ENCODE measurements at places on chromosomes 1 and 21.
A peak's percentile ranks its signal among the peaks of the same experiment; 100 is the strongest.

DNA sequence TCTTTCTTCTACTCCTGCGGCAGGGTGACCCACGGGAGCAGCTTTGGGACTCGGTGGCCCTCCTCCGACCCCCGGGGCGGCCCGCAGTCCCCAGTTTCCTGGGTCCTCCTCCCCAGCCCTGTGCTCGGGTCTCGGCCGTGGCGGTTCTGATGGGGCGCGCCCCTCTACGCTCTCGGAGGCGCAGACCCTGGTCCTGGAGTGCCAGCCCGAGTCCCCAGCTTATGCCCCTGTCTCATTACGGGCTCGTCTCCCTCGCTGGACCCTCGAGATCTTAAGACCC is 430 bp downstream of the BTG2 start:
- DNase-seq, result no peak

DNA sequence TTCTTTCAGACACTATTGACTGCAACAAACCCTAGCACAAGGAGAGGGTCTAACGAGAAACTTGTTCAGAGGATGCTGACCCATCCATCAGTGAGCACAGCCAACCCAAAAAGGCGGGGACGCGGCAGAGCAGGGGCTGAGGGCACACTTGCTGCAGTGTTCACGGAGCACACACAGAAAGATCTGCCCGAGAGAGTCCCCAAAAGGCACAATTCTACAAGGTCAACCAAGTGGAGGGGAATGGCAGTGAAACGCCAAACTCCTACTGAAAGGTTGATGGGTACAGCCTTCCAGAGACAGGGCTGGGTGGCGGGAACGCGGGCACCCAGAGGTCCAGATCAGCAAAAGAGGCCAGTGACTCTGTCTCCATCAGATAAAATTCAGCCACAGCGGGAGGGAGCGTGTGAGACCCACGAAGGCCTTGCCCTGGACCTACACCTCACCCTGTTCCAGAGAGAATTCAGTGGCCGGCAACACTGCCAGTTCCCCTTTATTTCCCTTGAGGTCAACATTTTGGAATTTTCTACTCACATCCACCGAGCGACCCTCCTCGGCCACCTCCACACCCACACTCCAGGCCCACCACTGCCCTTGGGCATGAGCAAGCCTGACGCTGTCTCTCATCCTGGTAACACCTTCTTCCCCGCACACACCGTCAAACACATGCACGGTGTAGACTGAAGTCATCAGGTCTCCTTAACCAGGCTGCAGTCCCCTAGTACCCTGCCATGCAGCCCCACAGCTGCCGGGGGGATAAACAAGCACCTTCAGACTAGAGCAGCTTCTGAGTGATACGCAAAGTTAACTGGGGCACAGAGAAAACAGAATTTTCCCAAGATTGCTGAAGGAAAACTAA is 5.5 kb downstream of the GNG4 start:
- no peak for DNase-seq

DNA sequence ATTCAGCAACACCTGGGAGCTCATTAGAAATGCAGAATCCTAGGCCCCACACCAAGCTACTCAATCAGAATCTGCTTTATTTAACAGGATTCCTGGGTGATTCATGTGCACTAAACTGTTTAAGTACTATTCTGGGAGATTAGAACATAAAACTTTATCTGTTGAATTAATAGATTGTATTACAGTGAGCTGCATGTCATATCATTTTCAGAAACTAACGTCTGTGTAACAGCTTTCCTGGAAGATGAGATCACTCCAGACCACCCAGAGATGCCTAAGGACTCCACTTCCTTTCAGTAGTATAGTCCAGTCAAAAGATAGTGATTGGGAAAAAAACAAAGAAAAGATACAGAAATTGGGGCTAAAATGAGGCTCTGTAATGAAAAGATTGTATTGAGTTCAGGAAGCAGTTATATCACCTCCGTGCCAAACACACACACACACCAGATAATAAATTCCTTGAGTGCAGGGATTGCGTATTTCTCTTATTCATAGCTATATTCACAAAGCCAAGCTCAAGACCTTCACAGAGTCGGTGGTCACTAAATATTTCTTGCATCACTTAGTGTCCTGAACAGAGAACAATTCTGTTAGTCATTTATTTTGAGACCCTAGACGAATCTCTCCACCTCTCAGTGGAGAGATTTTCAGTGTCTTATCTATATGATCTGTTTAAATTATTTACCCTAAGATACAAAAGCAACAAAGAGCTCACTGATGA is 178.2 kb downstream of the DSCAM start:
- no peak for DNase-seq

- no peak for DNase-seq
These were observed 17.0 kb downstream of the ESPN start for GRCh38 chr1:6441586-6441985.

DNA sequence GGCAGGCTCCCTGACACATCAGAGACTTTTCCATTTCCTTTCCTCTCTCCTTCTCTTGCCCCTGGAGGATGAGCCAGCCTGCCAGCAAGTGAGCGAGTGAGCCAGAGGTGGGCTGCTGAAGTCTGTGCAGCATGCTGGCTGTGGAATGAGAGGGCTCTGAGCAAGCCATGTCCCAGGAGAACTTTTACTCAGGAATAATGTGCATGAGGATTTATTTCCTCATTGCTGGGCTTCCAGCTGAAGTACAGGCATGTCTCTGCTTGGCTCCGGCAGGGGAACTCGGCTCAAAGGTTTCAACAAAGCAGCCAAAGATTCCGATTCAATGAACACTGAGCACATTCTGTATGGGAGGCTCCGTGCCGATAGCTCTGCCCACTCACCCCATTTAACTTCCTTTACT is 43.7 kb downstream of the UBIAD1 start:
- DNase-seq, result no peak

DNA sequence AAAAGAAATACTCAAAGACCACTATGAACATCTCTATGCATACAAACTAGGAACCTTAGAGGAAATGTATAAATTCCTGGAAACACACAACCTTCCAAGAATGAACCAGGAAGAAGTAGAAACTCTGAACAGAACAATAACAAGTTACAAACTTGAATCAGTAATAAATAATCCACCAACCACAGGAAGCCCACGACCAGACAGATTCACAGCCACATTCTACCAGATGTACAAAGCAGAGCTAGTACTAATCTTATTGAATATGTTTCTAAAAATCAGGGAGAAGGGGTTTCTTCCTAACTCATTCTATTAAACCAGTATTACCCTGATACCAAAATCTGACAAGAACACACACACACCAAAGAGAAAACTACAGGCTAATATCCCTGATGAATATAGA is 263.8 kb downstream of the NCAM2 start:
- DNase-seq, result no peak

- no peak for DNase-seq
These were observed 49.3 kb upstream of the POU2F1 start for GRCh38 chr1:167171286-167171929.

DNA sequence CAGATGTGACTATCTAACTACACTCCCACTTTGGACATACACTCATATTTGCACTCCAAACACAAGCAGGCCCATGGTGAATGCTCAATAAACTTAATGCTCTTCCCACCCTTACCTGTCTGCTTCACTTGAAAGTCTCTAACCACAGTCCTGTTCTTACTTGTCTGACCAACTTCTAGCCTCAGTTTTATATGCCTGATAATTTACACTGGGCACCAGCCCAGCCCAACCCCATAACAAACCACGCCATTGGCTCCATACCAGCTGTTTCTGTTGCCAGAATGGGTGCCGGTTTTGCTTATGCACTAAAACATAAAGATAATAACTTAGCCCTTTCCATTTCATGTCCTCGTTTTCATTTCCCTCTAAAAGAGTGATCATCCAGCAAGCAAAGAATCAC is 395.4 kb downstream of the NTNG1 start:
- no peak for DNase-seq

- DNase-seq, result no peak
These were observed 18.7 kb upstream of the WARS2 start for GRCh38 chr1:119159111-119159510.

- DNase-seq, result no peak
These were observed 49.2 kb upstream of the ADORA3 start for GRCh38 chr1:111552587-111552986.

GRCh38 chr1:178461104-178461503 is 35.7 kb downstream of the CLEC20A start:
- DNase-seq, result no peak

DNA sequence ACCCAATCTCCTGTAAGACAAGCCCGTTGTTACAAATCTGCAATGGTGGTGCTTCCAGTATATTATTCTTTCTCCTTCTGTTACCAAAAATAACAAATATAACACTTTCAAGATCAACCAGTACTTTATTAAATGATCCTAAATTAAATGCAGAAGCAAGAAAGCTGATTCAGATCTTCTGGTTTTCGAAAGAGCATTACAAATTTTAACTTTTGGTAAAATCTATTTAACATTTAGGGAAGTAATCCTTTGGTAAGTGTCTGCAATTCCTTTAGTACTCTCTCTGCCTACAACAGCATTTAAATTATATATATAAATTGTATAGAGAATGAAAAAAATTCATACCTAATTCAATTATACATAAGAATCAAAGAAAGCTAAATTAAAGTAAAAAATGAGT is 198.6 kb upstream of the HMCN1 start:
- no peak for DNase-seq

DNA sequence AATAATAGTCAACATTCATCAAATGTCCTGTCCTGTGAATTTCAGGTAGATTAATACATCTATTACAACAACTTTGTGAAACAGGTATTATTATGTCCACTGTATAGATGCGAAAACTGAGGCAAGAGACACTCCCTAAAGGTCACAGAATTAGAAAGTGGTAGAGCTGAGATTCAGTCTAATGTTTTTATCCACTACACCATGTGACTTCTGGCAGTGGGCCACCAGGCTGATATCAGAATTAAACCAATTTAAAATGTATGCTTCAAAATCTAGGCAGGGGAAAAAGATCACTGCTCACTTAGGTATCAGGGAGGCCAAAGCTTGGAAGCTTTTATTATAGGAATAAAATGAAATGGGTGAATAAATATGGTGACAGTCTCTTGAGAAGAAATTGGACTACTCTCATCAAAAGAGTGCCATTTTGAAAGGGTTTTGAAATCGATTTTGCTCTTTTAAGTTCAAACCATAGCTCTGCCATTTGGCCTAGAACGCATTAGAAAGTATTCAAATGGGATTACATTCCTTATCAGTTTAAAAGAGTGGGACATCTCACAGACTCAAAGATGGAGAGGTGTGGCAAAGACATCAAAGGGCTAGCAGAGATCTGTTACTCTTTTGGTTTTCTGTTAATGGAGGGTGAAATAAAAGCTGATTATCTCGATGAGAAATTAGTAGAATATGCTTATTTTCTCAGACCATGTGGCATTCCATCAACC is 1.9 kb downstream of the DDAH1 start:
- no peak for DNase-seq

GRCh38 chr1:55170426-55170825 is 44.7 kb downstream of the USP24 start:
- no peak for DNase-seq

DNA sequence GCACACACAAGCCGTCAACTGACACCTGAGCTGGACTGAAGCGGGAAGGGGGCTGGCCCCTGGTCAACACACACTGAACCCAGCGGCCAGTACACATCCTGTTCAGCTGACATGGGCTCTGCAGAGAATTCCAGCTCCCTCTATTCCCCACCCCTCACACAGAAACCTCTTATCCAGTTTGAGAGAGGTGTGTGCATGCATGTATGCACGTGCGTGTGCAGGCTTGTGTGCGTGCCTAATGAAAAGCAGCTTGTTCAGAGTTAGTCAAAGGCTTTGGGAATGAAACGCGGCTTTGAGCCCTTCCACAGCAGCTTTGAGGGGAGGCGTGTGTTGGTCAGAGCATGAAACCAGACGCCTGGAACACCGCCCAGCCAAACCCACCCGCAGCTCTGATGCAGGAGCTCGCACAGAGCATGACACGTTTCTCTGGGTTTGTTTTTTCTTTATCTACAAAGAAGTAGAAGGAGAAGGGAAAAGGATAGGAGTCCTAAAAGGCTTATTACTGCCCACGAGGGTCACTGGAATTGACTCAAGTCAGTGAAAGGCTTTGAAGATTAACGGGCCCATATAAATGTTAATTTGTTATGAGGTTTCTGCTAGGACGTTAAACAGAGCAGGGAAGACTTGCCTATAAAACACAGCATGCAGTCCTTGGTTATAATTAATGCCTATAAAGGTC is 184.2 kb downstream of the ETS2 start:
- DNase-seq, result no peak

GRCh38 chr1:85465099-85465785 is at the start of gene DDAH1:
Gene DDAH1, minus strand, starts transcription at chr1:85465159. Its CDS starts 114 bp downstream, at chr1:85465045.
- DNase-seq, result peak; percentile 76

- peak; percentile 72 for DNase-seq
These were observed 31.4 kb downstream of the LY9 start for GRCh38 chr1:160827418-160827817.

GRCh38 chr1:244211559-244211944 is 160.5 kb downstream of the ZBTB18 start:
- DNase-seq, result no peak

- no peak for DNase-seq
These were observed 30.7 kb downstream of the ZBTB17 start for GRCh38 chr1:15945011-15945831.

DNA sequence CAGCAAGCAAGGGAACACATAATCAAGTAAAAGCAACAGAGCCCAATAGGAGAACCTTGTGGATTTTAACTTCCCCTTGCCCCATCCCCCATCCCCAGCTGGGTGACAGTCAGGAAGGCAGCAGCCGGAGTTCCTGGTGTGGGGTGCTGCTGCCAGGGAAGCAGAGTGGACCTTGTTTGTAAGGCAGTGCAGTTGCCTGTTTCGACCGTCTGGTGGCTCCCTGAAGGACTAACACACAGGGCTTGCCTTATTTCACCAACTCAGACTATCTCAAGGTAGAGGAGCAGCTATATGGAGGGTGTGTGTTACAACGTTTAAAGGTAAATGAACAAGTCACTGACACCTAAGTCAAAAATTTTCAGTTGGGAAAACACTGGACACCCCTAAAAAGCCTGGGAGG is 6.6 kb downstream of the KRTAP10-8 start:
- peak; percentile 53 for DNase-seq

- DNase-seq, result no peak
These were observed 42.6 kb downstream of the SIM2 start for GRCh38 chr21:36741506-36741905.

DNA sequence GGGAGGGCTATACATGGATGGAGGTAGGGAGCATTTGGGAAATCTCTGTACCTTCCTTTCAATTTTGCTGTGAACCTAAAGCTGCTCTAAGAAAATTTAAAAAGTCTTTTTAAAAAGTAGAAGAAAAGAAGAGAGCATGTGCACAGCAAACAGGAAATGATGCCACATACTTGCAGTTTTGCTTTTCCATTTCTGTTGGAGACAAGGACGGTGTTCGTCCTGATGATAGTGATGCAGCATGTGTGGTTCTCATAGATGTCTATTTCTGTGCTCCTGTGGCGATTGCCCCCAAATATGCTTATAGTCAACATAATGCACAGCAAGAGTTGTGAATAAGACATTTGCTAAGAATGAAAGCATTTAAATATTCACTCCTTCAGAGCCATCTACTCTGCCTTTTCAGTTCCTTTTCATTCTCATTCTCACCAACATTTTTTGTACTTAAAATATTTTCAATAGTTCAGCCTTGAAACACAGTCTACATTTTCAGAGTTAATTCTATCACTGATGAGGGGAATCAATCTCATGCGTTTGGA is 66.6 kb downstream of the LRRC8C start:
- DNase-seq, result no peak

- DNase-seq, result peak; percentile 76
These were observed 60.6 kb downstream of the PTPRC start for GRCh38 chr1:198699167-198700015.

GRCh38 chr1:111672331-111672730 is 52.7 kb downstream of the RAP1A start:
- DNase-seq, result no peak

GRCh38 chr1:88595355-88596002 is 88.6 kb upstream of the PKN2 start:
- DNase-seq, result no peak

Data from lower lobe of right lung (tissue), 2 donors.